ENCODE measurements at places on chromosomes 7 and 10.

- DNase-seq, result no peak
Measured at GRCh38 chr7:84177758-84178412, 16.7 kb downstream of the SEMA3A start.

DNA sequence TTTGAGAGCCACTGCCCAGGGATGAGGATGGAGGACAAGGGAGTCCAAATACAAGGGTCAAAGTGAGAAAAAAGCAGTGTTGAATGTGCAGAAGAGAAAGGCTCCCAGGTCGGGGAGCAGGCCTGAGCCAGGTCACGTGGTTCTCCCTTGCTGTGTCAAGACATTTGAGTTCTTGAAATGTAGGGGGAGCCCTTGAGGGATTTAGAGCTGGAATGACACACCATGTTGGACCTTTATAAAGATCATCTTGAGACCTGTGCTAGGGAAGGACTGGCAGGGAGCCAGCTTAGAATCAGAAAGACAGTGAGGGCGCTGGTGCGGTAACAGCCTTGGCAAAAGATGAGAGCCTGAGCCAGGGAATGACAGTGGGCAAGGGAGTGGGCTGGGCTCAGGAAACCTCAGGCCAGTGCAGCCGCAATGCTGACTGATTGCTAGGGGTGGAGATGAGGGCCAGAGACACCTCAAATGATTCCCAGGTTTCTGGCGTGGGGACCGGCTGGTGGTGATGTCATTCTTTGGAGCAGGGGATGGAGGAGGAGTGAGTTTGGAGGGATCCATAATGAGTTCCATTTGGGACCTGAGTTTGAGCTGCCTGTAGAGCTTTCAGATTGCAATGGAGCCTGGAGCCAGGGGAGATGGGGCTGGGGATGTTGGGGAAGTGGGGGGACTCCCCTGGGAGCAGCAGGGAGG is 120.1 kb downstream of the PTPN20 start:
- DNase-seq, result no peak

DNA sequence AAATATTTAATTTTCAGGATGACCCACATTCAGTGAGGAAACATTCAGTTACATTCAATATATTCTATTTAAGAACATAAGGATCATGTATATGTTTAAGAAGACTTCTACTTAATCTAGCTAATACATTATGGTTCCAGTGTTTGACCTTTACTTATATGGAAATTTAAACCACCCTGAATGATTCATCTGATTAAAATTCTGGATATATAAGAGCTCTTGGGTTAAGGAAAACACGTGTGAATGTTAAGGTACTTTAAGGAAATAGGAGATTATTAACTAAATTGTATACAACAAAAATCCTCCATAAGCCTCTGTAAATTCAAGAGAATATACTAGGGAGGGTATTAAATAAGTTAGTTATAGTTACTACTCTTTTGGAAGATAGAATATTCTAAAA is 40.9 kb downstream of the HDAC9 start:
- DNase-seq, result no peak

- no peak for DNase-seq
Measured at GRCh38 chr10:62426600-62426999, 52.4 kb downstream of the ZNF365 start.

DNA sequence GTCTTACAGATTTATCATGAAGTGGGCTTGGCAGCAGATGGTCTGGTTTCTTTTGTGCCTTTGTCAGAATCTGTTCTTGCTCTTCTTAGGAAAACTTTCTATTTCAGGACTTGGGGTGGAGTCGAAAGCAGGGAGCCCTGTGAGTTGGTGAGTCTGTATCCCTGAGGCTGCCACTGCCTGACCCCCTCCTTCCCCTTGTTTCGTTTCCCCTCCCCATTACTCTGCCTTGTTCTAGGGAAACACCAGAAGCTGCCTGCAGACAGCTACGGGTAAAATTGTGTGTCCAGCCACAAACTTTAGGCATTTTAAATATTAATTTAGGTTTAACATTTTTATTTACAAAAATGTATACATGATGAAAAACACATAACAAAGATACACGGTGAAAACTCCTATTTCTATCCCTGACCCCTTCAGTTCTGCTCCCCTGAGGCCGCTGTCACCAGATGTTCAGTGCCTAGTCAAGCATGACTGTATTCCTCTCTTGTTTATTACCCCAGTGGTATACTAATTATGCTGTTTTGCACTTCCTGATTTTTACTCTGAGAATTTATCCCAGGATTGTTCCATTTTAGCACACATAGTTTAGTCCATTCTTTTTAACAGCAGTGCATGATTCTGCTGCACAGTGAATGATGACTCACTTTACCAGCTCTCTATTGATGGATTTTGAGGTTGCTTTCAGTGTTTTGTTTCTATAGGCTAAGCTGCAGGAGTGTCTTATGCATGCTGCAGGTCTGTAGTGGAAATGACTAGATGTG is 9.1 kb downstream of the TSPAN14 start:
- DNase-seq, result no peak

GRCh38 chr7:29464753-29465152 is 98.9 kb upstream of the PRR15 start:
- DNase-seq, result no peak

- DNase-seq, result no peak
Measured at GRCh38 chr10:128312250-128312649, 186.0 kb upstream of the MKI67 start.

DNA sequence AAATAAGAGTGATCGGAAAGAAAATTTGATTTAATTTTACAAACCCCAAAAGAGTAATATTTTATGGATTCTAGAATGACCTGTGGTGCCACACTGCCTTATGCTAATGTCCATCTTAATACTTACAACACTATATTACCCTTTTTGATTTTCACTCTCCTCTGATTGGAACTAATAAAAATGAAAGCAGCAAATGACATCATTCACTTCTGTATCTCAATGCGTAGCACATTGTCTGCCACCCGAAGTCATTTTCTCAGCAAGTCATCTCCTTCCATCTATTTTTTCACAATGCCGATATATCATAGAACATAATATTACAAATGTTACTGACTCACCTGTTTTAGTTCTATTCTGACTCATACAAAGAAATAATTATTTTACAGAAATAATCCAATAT is 127.5 kb upstream of the PCLO start:
- no peak for DNase-seq

DNA sequence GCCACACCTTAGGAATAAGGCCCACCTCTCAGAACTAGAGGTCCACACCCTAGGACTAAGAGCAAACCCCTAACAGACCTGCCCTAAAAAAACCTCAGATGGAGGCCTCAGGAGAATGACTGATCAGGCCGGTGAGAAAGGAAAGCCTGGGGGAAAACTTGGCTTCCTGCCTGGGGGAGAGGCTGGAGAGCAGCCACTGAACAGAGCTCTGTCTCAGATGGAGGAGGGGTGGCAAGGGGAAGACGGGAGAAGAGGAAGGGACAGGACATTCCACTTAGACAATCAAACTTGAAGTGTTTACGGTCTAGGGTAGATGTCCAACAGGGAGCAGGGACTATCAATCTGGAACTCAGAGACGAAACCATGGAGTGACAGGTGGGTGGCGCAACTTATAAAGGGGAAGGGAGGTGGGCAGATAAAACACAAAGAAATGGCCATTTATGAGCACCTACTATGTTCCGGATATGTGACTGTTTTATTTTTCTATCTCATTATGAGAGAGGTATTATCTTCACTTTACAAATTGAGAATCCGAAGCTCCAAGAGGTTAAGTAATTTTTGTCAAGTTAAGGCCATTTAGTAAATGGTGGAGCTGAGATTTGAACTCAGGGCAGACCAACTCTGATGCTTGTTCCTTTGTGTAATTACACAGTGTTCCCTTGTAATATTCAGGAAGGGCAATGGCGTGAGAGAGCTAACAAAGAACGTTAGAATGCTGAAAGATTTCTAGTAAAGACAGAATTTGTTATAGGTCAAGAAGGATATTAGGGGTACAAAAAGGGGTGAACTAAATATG is 82.6 kb downstream of the DNMBP start:
- DNase-seq, result no peak

- DNase-seq, result no peak
Measured at GRCh38 chr7:158735935-158736334, 31.3 kb upstream of the NCAPG2 start.

DNA sequence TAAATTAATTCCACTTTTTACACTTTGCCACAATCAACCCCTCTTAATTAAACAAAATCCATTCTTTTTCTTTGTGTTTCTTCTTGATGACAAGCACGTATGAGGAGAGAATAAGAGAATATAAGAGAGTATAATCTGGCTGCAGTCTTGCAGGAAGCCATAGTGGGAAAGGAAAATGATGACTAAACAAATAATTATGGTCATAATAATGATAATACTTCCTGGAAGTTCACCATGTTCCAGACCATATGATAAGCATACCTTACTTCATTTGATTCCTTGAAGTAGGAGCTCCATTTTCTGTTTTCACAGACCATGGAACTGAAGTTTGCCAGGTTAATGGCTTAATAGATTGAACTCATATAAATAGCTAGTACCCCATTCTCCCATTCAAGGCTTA is 237.8 kb downstream of the SEMA3D start:
- DNase-seq, result no peak

DNA sequence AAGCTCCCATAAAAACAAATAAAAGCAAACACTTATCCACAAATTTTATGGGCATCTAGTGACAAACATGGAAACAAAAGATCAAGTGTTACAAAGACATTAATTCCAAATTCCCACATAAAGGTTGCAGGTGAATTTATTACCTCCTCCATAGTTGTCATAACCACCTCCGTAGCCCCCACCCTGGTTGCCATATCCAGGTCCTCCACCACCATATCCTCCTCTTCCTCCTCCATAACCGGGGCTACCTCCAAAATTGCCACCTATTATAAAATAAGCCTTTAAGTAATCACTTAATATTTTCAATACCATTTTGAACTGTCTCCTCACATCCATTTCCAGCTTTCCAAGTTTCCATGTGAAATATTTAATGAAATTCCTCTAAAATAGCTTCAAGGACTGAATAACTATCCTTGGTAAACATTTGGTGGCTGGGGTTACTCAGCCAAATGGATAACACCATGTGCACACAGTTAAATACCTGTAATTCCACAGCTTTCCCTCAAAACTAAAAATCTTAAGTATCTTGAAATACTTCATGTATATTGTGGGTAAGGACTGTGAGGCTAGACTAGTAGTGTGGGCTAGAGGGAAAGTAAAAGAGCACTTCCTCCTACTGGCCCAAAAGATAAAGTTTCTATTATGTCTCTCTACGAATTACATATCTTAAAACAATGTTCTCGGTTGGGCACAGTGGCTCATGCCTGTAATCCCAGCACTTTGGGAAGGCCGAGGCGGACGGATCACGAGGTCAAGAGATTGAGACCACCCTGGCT is 6.9 kb downstream of the HNRNPA2B1 start:
- DNase-seq, result no peak
